ENCODE measurements at places on chromosomes 1 and 21.
A peak's percentile ranks its signal among the peaks of the same experiment; 100 is the strongest.

DNA sequence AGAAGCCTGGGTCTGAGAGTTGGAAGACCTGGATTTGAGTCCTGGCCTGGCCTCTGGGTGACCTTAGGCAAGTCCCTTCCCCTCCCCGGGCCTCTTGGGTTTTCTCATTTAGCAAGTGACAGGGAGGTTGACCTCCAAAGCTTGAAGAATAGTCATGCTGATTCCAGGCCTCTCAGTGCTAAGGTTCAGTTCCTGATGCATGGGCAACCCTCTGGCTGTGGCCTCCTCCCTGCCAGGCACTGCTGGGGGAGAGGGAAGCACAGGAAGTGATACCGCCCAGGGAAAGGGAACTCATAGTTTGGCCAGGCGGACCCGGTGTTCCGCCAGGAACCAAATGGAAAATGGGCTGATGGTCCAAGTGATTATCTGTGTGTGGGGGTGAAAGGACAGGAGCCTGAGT, 23.6 kb upstream of the WASF2 start:
- no peak for DNase-seq

DNA sequence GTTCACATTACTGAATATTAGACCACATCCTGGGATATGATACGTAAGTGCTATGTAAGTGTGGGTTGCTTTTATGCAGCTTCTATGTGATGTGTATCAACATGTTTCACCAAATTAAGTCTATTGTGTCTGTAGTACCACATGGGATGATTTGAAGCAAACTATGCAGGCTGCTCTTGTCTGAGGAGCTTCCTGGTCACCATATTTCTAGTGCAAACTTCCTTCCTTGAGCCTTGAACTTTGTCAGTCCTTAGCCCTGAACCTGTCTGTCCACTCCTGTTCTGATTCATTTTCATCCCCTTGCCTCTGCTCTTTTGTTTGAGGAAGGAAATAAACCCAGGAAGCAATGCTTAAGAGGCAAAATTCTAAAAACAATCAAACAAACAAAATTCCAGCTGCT, 117.5 kb upstream of the VANGL1 start:
- no peak for DNase-seq

DNA sequence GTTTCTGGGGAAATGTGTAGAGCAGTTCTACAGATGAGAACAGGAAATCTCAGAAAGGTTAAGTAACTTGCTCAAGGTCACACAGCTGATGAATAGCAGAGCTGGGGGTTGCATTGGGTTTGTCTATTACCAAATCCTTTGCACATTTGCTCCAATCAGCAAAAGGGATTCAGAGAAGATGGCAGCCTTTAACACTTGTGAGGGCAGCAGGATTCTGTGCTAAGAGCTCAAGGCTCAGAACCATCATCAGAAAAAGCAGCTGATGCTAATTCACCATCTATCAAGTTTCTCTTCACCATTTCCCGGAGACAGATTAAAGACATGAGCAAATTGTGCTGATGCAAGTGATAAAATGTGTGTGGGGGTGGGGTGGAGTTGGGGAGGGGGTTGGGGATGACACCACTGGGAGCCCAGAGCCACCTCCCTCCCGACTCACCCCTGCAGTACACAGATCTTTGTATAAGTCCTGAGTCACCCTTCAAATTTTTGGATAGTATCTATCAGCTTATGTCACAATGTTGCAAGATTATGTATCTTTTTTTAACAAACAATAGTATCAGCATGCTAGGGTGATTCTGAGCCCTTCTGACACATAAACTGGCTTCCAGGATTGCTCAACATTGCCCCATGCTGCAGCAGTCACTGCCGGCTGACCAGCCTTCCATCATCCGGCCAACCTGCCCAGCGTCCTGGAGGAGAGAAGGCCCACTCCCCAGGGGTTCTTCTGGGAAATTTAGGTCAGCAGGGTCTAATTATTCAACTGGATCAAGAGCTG, 2.8 kb upstream of the SPSB1 start:
- peak; percentile 23 for DNase-seq

DNA sequence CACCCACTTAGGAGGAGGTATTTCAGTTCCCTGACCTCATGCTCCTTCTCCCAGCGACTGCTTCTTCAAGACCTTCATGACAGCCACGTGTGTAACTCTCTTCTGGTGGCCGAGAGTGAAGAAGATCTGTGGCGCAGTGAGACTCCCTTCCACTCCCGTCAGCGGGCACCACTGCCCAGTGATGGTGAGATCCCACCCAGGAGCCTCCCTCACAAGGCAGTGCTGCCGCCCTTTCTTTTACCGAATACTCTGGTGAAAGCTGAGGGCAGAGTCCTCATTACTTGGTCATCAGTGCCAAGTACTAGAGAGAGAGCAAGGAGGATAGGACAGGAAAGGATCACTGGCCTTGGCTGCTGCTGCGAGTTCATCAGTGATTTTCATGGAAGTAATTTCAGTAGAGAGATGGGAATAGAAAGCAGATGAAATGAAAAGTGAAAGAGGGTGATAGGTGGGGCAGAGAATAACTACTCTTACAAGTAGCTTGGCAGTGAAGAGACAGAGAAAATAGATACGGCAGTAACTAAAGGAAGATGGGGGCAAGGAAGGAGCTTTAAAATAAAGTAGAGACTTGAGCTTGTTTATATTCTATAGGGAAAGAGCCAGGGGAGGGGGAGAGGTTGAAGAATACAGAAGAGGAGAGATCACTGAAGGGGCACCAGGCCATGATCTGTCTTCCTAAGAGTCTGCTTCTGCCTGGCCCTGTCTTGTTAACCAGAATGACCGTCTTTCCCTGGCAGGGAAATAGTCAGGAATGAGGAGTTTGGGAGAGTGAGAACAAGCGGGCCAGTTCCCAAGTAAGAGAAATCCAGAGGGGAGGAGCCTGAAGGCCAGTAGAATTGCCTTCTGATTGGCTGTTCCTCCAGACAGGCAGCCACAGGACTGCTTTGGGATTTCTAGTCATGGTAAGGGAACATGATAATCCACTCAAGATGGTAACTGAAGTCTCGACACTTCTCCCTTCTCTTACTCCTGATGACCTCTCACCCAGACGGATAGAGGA, 18.3 kb downstream of the HYI start:
- DNase-seq = no peak

DNA sequence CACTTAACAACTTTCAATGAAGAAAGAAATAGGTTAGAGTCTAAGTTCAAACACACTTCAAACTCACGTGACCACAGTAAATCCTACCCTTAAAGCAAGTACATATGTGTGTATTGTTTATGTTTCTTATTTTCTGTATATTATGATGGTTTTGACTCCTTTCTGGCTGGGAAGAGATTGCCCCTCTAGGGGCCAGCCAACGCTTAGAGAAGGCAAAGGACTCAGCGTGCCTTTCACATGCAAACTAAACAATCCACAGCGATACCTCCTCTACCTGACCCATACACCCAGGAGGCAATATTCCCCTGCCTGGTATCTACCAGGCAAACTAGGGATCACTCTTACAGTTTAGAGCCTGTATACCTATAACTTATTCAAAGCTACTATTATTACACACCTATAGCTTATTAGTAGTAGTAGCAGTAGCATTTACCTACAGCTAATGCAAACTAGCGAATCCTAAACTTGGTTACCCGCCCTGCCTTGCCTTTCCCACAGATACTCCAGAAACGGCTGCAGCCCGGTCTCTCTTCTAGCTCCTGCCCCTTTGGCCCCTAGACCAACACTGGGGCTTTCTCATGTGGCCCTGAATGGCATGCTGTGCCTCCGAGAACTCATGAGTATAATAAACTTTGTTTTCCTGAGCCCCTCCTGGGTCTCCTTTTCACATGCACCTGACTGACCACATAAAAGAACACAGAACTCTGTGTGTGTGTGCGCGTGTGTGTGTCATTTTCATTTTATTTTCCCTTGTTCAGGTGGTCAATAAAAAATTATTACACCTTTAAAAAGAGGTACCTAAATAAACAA, 14.0 kb downstream of the NRIP1 start:
- DNase-seq = no peak

DNA sequence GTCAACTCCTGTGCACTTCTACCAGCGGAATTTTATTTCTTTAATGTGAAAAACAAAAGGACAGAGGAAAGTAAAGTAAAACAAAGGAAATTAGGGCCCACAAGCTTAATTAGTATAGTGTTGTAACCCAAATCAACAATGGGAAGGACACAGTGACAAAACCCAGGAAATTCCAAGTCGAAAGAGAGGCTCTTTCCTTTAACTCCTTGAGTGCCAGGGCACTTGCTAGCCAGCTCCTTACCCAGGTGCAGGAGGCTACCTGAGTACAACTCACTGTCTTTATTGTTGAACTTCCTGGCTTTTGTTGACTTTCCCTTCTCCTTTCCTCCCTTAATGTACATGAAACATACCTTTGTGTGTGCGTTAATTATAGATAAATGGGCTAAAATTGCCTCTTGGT, 55.0 kb downstream of the PEX14 start:
- DNase-seq = no peak

- DNase-seq = no peak
These were observed 119.2 kb upstream of the SPATA6 start for GRCh38 chr1:48591181-48591580.

- DNase-seq = no peak
These were observed 48.4 kb downstream of the TRMT1L start for GRCh38 chr1:185108321-185108720.

- DNase-seq = no peak
These were observed 20.7 kb upstream of the GJA5 start for GRCh38 chr1:147781056-147781471.

DNA sequence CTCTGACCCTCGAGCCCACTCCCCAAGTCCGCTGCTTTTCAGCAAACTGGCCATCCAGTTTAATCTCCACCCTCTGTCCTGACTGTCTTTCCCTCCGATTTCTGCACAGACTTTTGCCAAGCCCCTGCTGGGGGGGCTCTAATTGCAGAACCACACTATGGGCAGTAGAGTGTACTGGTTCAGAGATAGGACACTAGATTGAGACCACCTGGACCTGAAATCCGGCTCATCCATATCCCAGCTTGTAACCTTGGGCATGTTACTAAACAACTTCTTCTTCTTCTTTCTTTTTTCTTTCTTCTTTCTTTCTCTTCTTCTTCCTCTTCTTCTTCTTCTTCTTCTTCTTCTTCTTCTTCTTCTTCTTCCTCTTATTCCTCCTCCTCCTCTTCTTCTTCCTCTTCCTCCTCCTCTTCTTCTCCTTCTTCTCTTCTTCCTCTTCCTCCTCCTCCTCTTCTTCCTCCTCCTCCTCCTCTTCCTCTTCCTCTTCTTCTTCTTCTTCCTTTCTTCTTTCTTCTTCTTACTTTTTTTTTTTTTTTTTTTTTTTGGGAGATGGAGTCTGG, 7.7 kb downstream of the LRRC71 start:
- DNase-seq = no peak

DNA sequence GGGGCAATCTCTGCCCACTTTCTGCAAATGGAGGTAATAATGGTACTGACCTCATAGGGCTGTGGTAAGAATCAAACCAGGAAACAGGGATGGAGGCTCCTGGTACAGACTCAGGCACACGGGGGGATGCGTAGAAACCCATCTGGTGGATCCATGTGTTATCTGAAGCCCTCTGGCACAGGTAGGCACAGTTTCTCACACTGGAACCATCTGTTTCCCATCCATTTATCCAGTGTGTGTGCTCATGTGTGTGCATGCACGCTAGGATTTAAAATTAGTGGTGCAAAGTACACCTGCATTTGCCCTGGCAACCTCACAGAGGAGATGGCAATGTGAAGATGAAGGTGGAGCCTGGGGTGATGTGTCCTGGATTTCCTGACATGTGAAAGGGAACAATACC, 103.3 kb downstream of the RAVER2 start:
- DNase-seq = no peak

DNA sequence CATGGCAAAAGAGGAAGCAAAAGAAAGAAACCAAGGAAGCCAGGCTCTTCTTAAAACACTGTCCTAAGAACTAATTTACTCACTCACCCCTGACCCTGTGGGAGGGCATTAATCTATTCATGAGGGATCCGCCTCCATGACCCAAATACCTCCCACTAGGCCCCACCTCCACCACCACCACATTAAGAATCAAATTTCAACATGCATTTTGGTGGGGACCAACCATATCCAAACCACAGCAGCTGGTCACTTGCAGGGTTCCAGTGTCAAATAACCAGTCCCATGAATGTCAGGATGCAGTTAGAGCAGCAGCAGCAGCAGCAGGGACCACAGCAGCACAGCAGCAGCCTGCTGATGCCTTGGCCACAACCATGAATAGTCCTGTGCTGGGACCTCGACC, 83.8 kb downstream of the ZC3H11B start:
- DNase-seq = no peak

DNA sequence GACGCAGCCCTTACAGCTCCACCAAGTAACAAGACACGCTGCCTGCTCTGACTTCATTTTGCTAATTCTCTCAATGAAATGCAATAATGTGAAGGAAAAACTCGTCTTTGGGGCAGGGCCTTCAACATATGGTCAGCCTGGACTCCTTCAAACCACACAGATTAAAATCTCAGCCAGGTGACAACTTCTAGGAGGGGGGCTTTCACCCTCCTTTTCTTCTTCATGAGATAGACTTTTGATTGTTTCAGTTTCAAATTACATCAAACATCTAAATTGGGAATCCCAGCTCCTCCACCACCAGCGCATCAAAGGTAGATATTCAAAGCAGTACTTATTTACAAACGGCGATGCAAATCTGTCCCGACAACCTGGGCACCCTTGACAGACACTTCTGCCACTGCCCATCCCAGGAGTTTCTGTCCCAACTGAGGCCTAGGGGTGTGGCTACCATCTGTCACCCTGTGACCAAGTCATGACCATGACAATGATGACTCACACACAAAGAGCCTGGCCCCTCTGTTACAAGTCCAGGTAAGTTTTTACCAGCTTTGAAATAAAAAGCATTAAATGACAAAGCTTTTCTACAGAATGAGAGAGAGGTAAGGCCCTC, 29.7 kb downstream of the SSBP3 start:
- DNase-seq = no peak

Data from CD4-positive, alpha-beta T cell treated with Interleukin-15 for 4 hours (primary cell).